ENCODE measurements at places on chromosomes 3 and 15. TPM values are rescaled to one million over a fixed set of nuclear protein-coding genes. Genes with fewer than 3 reads are reported as not detected.
A peak's percentile ranks its signal among the peaks of the same experiment; 100 is the strongest.

DNA sequence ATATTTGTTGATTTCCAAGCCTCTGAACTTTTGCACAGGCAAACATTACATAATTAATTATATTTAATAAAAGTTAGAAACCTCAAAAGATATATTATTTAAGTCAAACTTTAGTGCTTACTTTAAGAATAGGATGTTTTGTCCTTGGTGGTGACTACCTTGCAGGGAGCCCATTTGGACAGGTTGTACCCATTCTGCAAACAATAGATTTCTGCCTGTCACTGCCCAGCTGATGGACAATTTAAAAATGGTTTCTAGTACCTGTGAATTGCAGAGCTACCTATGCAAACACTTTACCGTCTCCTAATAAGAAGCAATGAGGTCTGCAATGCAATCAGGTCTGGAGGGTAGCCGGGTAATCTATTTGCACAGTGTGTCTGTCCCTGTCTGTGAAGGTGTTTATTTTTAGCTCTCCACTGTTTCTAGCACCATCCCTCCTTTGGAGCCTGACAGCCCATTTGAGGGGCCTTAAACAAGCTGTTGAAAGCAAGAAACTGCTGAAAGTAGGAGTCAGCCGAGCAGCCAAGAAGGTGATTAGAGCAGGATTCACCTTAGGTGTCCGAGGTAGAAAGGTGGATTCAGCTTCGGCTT is 556.2 kb upstream of the CFAP20DC start:
- H3K4me1 ChIP-seq = 0 out of 2 replicates have a peak, but pooled peaks cover 3% of the 10 kb centered on the region
- no peak for DNase-seq
- peak overlapping the region; percentile 63 for H3K27ac ChIP-seq
- no peaks in the 10 kb centered on the region for H3K36me3 ChIP-seq
- H3K4me3 ChIP-seq = no peak overlapping the region
- no peaks in the 10 kb centered on the region for H3K27me3 ChIP-seq

Gene WDR93
- total RNA-seq = not detected

Gene LTF
- 0.14 TPM for total RNA-seq

- H3K36me3 ChIP-seq = peaks cover 47% of the 10 kb centered on the region
- peaks cover 26% of the 10 kb centered on the region for H3K27me3 ChIP-seq
- H3K4me1 ChIP-seq = peaks cover under 1% of the 10 kb centered on the region
- H3K27ac ChIP-seq = no peak overlapping the region
- DNase-seq = no peak
Observed at GRCh38 chr15:45242289-45242688, 9.7 kb upstream of the SLC28A2 start.

GRCh38 chr3:61564395-61565059 is 3.2 kb downstream of the PTPRG start:
- H3K27ac ChIP-seq = peak overlapping the region; percentile 85
- H3K4me3 ChIP-seq = peak overlapping the region; percentile 95

Gene FBXL22
- 0.46 TPM for total RNA-seq

DNA sequence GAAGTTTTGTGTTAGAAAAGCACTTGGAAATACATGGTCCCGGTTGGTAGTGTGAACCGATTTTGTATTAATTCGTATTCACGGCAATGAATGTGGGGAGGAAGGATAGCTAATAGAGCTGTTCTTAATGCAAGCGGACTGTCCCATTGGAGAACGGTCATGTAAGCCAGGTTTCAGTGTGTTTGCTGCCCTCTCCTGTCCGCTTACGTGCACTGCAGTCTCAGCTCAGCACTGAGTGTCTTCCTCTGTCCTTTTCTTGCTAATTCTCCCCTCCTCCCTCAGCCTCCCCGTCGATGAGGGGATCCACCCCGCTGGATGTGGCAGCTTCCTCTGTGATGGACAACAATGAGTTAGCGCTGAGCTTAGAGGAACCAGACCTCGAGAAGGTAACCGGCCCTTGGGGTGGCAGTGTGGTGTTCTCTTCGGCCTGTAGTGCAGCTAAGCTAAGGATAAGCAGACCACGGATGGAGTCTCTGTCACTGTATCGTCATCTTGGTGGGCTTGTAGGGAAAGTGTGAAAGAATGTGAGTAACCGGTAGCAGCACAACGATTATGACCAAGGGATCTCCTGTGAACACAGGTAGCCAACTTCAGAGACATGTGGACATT is 267.5 kb upstream of the CHRM5 start:
- no peak overlapping the region for H3K27ac ChIP-seq
- H3K27me3 ChIP-seq = no peaks in the 10 kb centered on the region
- no peak overlapping the region for H3K4me3 ChIP-seq
- no peaks in the 10 kb centered on the region for H3K36me3 ChIP-seq
- peak; percentile 87 for DNase-seq
- peaks cover 23% of the 10 kb centered on the region for H3K4me1 ChIP-seq

DNA sequence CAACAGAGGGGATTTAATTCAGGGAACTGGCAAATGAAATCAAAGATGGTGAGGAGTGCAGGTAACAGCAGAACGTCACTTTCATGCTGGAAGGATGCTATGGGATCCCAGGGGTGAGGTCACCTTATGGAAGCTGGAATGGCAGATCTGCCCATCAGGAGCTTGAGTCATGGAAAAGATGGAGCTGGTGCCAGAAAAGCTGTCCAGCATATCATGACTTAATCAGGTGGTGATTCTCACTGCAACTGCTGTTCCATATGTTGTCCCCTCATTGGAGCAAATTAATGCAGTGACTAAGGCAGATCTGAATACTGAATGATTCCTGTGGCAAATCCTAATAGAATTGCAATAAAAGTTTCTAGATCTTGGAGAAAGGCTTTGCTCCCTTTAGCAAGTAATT is 38.4 kb downstream of the HHLA2 start:
- no peak for DNase-seq
- no peak overlapping the region for H3K4me3 ChIP-seq
- H3K27ac ChIP-seq = no peak overlapping the region
- no peaks in the 10 kb centered on the region for H3K27me3 ChIP-seq
- no peaks in the 10 kb centered on the region for H3K4me1 ChIP-seq

DNA sequence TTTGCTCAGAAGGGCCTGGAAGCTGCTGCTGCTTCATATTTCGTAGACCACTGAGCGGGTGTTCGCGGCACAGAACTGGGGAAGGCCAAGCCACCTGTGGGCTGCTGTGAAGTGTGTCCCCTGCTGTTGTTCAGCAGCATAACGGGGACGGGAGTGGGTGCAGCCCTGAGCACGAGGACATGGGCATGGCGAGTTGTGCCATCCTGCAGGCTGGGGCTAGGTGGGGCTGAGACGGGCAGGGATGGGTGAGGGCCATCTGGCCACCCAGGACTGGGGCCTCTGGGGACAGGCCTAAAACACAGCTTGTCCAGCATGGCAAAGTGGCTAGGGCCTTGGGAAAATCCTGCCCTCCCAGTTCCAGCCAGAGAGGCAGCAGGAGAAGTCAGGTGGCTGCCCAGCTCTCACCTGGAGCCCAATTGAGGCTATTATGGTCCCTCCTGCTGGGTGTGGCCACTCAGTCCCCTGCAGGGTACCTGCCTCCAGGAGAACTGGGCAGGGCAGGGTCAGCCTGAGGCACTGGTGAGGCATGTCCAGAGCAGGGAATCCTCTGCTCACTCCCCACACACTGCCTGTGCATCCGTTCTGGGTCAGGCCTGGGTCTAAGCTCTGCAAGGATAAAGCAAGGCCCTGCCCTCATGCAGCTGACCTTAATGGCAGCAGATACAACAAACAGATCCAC is 29.5 kb downstream of the CFAP100 start:
- H3K36me3 ChIP-seq = peaks cover 20% of the 10 kb centered on the region
- no peak overlapping the region for H3K27ac ChIP-seq
- no peak for DNase-seq
- no peak overlapping the region for H3K4me3 ChIP-seq
- H3K4me1 ChIP-seq = peaks cover 22% of the 10 kb centered on the region

GRCh38 chr3:22292681-22293080 is 541.7 kb upstream of the ZNF385D start:
- DNase-seq = no peak
- no peak overlapping the region for H3K27ac ChIP-seq
- peaks cover 8% of the 10 kb centered on the region for H3K4me1 ChIP-seq
- no peaks in the 10 kb centered on the region for H3K27me3 ChIP-seq
- H3K4me3 ChIP-seq = no peak overlapping the region

Gene CCDC39
- total RNA-seq = 0.44 TPM

Gene SELENOS
- 43.8 TPM for total RNA-seq

DNA sequence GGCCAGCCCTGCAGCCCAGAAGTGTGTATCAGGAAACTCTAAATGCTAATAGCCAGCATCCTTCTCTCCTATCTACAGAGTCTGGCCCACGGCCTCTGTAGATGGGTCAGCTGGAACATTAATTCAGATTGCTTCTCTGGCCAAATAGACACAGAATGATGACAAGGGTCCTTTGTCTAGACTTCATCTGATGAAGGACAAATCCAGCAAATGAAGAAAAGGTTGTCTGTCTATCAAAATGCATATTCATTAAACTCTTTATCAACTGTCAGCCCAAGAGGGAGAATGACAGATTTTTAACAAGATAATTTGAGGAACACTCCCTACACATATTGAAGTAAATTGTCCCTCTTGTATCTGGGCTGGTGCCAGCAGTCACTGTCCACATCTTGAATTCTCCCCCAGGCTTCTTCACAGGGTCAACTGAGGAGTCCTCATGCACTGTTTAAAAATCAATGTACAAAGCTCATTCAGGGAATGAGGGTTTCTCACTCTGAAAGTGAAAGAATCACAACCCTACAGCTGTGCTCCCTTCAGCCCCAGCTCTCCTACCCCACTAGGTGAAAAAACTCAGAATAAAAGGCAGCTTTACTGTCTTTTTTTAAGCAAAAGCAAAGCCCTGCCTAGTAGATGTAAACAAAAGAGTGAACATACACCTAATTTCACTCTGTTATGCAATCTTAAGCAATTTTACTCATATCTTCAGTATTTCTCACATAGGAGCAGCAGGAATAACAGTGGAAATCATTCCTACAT is 507.7 kb downstream of the IGSF11 start:
- H3K4me1 ChIP-seq = peaks cover 11% of the 10 kb centered on the region
- DNase-seq = no peak
- peaks cover 10% of the 10 kb centered on the region for H3K36me3 ChIP-seq
- no peak overlapping the region for H3K4me3 ChIP-seq
- H3K27ac ChIP-seq = no peak overlapping the region

Gene TRPM1
- 1.2 TPM for total RNA-seq

- peak; percentile 30 for DNase-seq
- peak overlapping the region; percentile 77 for H3K27ac ChIP-seq
- H3K4me3 ChIP-seq = peak overlapping the region; percentile 94
- H3K4me1 ChIP-seq = peaks cover 19% of the 10 kb centered on the region
Observed at GRCh38 chr3:107525644-107526305, 3.0 kb downstream of the BBX start.

DNA sequence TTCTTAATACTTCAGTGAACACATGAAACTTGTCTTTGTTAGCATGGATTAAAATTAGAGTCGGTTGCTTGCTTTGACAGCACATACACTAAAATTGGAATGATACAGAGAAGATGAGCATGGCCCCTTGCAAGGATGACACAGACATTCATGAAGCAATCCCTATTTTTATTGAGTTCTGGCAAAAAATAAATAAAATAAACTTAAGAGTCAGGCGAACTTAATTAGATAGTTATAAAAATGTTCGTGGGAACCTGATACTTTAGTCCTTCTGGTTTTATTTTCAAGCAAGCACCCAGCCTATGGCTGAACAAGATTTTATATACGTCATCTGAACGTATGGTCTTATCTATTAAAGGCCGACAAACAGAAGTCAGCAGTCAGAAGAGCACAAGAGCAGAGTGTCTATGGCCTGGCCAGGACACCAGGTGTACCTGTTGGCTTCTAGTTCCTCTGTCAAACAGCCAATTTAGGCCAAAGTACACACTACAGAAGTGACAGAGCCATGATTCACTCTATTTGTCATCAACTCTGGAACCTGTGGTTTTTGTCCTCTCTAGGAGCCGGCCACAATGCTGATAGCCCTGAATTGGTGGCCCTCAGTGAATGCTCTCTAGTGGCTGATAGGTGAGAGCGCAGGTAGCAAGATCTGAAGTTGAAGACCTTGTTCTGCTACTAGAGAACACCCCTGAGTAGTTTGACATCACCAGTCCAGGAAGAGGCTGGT is 64.3 kb downstream of the LEO1 start:
- H3K4me3 ChIP-seq = no peak overlapping the region
- no peak for DNase-seq
- H3K27ac ChIP-seq = peak overlapping the region; percentile 45
- H3K4me1 ChIP-seq = peaks cover 6% of the 10 kb centered on the region

Gene GOLGA8M
- total RNA-seq = 0.39 TPM

DNA sequence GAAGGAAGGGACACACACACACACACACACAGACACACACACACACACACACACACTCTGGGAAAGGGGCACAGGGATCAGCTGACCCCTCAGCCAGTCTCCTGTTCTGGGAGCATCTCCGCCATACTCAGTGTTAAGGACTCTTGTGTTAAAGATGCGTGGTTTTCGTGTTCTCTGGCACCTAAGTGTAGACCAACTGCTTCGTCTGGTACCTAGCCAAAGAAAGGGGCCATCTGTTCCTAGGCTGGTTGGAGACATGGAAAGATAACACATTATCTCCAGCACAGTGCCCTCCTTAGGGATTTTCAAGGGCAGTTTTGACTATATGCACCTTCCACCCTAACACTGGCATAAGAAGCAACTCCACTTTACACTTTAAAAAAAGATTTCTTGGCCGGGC is 65.1 kb downstream of the EPHB1 start:
- 0 out of 2 replicates have a peak, but pooled peaks cover 7% of the 10 kb centered on the region for H3K4me1 ChIP-seq
- H3K36me3 ChIP-seq = no peaks in the 10 kb centered on the region
- no peak for DNase-seq
- H3K27ac ChIP-seq = no peak overlapping the region
- no peak overlapping the region for H3K4me3 ChIP-seq

Gene MESD
- total RNA-seq = 28.3 TPM

- no peak overlapping the region for H3K4me3 ChIP-seq
- DNase-seq = no peak
- peaks cover 20% of the 10 kb centered on the region for H3K4me1 ChIP-seq
- no peaks in the 10 kb centered on the region for H3K36me3 ChIP-seq
- H3K27me3 ChIP-seq = no peaks in the 10 kb centered on the region
Observed at GRCh38 chr3:37942646-37943045, 47.9 kb upstream of the VILL start.

Gene GOLGA8O
- not detected for total RNA-seq

GRCh38 chr3:116029266-116029665 is 406.0 kb downstream of the GAP43 start:
- H3K27ac ChIP-seq = no peak overlapping the region
- H3K4me1 ChIP-seq = peaks cover 14% of the 10 kb centered on the region
- DNase-seq = no peak
- H3K36me3 ChIP-seq = no peaks in the 10 kb centered on the region
- H3K4me3 ChIP-seq = no peak overlapping the region

GRCh38 chr3:101676216-101676764 is 642 bp downstream of the ZBTB11 start:
- H3K4me3 ChIP-seq = peak overlapping the region; percentile 95
- peaks cover 28% of the 10 kb centered on the region for H3K4me1 ChIP-seq
- H3K36me3 ChIP-seq = peaks cover 19% of the 10 kb centered on the region
- peak overlapping the region; percentile 98 for H3K27ac ChIP-seq
- H3K27me3 ChIP-seq = no peaks in the 10 kb centered on the region

Measured in WTC11 (cell line).